ENCODE measurements at places on chromosomes 5 and 9.
A peak's percentile ranks its signal among the peaks of the same experiment; 100 is the strongest.

GRCh38 chr9:115590011-115590410 lies 472.1 kb upstream of the TNC start:
- DNase-seq, result peak; percentile 36

- peak; percentile 45 for DNase-seq
Measured at GRCh38 chr9:131590907-131591844, 45.9 kb downstream of the PRRT1B start.

- DNase-seq, result no peak
Measured at GRCh38 chr5:66869347-66869746, 273.2 kb downstream of the MAST4 start.

DNA sequence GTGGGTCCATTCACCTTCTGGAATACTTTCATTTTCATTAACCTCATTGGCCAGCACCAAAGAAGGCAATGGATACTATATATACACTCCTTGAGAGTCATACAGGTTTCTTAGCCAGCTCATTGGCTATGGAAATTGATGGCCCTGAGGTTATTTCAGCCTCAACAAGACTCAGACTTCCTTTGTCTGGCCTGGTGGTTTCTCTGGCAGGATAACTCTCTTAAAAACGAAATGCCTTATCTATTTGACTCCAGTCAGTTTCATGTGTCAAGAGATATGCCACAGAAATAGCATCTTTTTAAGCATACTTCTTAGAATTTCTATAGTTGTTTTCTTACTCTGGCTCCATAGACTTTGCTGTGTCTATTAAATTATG lies 28.9 kb downstream of the CDH9 start:
- DNase-seq, result no peak

DNA sequence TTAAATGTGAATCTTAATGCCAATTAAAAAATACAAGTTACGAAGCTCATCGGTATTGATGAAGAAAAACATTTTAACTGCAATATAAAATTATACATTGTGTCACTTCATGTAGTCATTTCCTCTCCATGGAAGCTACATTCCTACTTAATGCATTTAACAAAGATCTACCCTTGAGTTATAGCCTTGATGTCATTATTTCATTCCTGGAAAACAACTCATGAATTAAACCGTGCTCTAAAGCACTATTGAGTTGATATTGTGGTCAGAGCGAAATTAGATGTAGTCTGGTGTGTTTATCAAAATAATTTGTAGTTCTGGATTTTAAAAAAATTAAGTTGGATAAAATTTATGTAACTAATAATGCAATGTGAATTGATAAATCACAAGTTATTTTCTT lies 11.1 kb downstream of the C5orf47 start:
- no peak for DNase-seq

DNA sequence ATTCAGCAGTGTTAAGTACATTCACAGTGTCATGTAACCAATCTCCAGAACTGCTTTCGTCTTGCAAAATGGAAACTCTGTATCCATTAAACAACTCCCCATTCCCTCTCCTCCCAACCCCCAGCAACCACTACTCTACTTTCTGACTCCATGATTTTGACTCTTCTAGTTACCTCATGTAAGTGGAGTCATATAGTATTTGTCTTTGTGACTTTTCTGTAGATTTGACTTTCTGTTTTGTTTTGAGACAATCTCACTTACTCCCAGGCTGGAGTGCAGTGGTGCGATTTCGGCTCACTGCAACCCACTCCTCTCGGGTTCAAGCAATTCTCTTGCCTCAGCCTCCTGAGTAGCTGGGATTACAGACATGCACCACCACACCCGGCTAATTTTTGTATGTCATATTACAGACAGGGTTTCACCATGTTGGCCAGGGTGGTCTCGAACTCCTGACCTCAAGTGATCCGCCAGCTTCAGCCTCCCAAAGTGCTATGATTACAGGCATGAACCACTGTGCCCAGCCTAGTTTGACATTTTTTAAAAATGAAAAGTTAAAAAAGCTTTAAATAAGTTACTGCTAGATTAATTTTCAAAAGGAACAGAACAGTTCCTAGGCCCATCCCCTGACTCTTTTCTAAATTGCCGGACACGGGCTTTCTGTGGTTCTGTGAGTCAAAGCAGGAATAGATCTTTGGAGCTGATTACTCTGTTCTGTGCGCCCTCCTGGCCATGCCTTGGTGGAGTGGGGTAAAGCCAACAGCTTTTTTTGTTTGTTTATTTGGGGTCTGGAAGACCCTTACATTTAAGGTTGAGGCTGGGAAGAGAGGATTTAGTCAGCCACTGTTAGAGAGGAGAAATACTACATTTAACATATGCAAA lies 59.3 kb downstream of the RALGPS1 start:
- DNase-seq, result no peak

- DNase-seq, result peak; percentile 15
Measured at GRCh38 chr5:102341681-102342288, 45.7 kb upstream of the SLCO4C1 start.

DNA sequence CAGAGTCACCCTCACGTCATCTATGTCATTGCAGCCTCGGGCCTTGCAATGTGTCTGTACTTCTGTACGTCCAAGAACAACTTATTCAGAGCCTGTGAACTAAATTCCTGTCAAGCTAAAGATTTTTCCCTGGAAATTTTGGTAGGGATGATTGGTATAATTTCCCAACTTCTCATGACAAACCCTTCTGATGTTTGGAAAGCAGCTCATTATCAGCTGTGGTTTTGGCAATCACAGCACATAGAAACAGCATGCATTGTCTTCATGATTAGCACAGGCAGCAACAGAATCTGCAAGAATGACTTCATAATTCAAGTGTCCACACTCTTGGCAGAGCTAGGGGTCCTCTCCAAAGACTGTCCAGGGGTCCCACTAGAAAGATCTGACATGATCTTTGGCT lies 49.5 kb downstream of the APBA1 start:
- DNase-seq, result peak; percentile 47

- no peak for DNase-seq
Measured at GRCh38 chr5:112161392-112161748, 257.7 kb downstream of the EPB41L4A start.

DNA sequence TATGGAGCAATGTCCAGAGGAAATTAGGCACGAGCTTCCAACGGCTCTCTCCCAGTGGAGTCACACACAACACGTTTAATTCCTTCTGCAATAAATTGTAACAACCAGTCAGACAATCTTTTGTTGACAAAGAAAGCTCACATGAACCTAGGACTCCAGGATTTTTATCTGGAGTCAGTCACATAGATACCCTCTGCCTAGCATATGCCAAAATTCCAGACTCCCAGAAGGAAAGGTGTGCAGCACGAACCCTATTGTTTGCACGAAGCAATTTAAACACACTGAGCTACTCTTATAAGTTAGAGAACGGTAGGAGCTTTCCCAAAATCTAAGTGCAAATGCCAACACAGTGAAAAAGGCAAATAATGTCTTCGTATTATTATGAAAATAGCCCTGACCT lies 67.1 kb downstream of the TEX10 start:
- DNase-seq, result no peak

GRCh38 chr5:177487975-177488374 lies 9.4 kb downstream of the PDLIM7 start:
- no peak for DNase-seq

GRCh38 chr5:154140381-154140780 lies 50.2 kb upstream of the GALNT10 start:
- DNase-seq, result no peak

DNA sequence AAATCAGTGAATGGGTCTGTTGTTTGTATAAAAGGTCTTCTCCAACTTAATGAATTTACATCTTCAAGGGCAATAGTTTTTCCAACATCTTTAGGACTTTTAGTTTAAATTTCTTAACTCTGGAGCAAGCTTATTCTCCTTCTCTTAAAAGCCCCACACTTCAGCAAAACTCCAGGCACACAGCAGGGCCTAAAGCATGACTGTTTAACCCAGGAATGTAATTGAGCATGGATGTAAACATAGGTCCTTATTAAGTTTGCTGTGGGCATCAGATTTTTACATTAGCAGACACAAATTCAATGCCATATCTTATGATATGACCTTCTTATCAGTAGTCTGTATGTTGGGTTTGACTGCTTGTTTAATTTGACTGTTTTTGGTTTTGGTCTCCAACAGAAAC lies 78.9 kb downstream of the ABCA1 start:
- DNase-seq, result no peak

- no peak for DNase-seq
Measured at GRCh38 chr9:76257311-76257710, 136.9 kb downstream of the RFK start.

DNA sequence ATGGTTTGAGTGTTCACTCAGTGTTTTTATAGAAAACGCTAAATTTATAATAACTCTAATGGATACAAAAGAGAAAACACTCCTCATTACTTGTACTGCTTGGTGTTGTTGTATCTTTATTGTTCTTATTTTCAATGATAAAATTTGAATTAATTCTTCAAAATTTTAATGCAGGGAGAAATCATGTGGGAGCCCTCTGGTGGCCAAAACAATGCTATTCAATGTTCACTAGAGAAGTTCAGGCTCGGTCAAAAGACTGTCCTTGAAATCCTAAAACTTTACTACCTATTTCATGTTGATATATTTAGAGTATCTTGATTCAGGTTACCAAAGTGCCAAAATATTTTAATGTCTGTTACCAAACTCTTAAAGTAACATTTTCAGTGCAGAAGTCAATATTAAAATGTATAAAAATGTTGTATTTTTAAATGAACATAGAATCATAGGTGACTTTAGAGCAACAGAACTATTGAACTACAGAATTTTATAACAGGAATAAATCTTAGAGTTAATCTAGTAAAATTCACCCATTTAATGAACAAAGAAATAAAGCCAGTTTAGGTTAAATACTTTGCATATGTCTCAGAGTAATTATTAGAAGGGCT lies 1259.8 kb downstream of the PTPRD start:
- DNase-seq, result peak; percentile 2

GRCh38 chr9:15246243-15246642 lies 60.8 kb downstream of the TTC39B start:
- DNase-seq, result no peak

- DNase-seq, result no peak
Measured at GRCh38 chr5:54545796-54546195, 28.2 kb downstream of the SNX18 start.

DNA sequence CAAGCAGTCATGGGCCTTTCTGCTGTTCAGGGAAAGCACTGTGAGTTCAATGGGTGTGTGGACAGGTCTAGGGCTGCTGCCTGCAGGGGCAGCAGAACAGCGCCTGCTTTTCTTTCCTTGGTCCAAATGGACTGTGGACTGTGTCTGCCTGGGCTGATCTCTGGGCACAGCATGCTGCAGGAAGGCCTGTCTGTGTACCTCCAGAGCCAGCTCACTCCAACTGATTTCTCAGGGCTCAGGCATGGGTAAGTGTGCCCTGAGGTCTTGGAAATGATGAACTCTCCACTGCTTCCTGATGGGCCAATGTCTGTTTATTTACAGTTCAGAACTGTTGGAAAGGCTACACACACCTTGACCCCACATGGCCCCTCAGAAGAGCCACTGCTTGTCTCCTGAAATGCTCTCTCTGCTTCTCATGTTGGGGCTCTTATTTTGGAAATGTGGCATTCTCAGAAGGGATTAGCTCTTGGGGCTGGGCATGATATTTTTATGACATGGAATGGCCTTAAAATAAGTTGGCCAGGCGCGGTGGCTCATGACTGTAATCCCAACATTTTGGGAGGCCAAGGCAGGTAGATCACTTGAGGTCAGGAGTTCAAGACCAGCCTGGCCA lies 27.0 kb downstream of the SLC22A4 start:
- no peak for DNase-seq

GRCh38 chr5:54956922-54957321 lies 28.5 kb downstream of the ESM1 start:
- no peak for DNase-seq

GRCh38 chr9:137318602-137319001 lies 16.5 kb upstream of the NRARP start:
- no peak for DNase-seq

- DNase-seq, result no peak
Measured at GRCh38 chr5:155522540-155522939, 509.0 kb downstream of the KIF4B start.

DNA sequence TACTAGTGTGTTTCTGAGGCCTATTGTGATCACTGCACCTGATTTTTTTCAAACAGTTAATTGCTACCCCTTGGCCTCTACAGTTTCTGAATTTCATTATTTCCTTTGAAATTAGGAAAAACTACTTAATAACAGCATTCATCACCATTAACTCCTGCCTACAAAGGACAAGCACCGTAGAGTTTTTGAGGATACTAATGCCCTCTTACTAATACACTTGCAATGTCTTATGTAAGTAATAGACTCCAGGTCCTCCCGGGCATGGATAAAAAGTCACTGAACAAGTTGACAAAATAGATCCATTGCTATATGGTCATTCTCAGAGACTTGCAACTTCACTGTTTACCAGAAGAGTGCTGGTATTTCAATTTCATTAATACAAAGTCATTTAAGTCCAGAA lies 1172.5 kb downstream of the CDH12 start:
- DNase-seq, result no peak

GRCh38 chr9:133889584-133890301 lies 102.4 kb downstream of the VAV2 start:
- no peak for DNase-seq

- no peak for DNase-seq
Measured at GRCh38 chr5:50575740-50576139, 90.7 kb upstream of the PARP8 start.

DNA sequence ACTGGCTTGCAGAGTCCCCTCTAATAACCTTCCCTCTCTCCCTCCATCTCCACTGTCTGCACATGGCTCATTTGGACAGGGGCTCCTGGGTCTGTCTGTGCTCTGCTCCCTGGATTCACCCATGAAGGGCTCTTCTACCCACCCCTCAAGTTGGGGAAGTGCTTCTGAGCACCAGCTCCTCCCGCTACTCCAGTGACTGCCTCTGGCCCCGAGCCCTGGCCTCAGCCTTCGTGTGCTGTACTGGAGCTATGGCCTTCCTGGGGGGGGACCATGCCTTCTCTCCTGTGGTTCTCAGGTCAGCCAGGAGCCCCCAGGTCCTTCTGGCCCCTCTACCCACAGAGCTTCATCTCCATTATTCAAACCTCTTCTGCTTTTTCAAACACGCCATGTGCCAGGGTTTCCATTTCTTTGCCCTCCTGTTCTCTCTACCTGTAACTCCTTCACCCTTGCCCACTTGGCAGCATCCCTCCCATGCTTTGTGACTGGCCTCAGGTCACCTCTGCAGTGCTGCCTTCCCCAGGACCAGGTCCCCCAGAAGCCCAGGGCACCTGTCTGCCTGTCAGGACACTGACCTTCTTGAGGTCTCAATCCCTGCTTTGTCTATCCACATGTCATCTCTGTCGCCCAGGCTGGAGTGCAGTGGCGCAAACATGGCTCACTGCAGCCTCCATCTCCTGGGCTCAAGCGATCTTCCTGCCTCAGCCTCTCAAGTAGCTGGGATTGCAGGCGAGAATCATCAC lies 9.5 kb downstream of the SH3PXD2B start:
- DNase-seq, result no peak

DNA sequence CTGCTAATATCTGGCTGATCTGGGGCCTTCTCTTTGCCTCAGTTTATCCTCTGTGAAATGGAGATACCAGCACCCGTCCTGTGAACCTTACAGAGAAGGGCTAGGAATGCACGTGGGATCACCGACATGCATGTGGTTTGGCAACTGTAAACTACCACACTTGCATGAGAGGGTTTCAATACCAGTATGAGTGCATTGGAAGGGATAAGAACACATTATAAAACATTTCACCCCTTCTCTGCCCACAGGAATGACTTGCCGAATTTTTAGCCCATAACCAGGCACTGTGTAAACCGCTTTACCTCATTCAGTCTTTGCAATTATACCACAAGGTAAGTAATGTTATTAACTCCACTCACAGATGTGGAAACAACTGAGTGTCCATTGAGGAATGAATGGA lies 8.9 kb upstream of the RAB14 start:
- no peak for DNase-seq

- DNase-seq, result no peak
Measured at GRCh38 chr5:73155271-73156222, 17.4 kb upstream of the TMEM174 start.

Data from right lung (tissue), 10 donors.